NCI-H2171 (cell line): ENCODE measurements at places on chromosomes 6 and 20.

DNA sequence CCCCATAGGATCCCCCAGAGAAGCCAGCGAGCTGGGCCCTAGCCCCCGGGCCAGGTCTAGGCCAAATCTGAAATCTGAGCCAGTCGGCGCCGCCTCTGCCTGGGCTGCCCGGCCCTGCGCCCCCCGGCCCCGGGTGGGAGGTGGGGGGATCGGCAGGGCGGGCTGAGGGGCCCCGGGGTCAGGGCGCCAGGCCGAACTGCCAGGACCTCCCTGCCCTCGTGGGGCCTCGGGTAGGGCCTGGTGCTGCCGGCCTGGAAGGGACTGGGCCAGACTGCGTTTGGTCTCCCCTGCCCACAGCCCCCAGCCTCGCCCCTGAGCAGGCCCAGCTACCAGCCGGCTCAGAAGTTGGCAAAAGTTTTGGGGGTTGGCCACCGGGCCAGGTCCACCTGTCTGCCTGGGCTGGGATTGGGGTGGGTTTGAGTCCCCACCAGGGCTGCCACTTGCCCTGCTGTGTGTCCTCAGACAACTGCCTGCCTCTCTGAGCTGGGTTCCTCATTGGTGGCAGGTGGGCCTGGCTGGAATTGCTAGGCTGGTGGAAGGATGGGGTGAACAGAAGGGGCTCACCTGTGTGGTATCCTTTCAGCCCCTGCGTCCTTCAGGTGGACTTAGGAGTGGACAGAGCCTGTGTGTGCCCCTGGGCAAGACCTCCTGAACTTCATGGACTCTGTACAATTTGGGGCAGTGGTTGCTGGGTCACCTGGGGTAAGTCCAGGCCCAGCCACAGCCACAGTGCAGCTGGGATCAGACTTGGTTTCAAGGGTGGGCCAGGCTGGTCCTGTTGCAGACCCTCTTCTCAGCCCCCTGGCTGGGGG lies 801 bp downstream of the SRC start:
- DNase-seq: no peak

DNA sequence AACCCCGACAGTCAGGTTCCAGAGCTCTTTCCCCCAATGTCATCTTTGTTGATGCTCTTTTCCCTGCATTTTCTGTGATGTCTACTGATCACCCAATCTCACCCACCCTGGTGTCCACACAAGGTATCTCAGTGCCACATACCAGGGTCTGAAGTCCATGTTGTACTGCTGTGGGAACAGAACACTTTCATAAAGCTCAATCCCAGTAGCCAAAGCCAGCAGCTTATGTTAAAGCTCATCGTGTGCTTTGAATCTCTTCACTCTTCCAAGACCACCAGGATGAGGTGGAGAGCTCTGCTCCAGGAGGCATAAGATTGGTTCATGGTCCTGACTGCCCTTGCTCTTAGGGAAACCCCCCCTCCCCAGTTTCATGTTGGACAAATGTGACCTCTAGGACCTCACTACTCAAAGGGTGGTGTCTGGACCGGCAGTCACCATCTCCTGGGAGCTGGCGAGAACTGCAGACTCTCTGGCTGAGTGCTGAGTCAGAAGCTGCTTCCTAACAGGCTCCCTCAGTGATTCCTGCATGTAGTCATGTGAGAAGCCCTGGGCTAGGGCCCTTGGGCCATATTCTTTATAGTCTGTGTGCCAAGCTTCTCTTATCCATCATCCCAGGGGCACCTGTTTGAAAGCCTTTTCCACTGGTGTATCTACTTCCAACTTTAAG lies 13.4 kb upstream of the CPNE5 start:
- DNase-seq: no peak

DNA sequence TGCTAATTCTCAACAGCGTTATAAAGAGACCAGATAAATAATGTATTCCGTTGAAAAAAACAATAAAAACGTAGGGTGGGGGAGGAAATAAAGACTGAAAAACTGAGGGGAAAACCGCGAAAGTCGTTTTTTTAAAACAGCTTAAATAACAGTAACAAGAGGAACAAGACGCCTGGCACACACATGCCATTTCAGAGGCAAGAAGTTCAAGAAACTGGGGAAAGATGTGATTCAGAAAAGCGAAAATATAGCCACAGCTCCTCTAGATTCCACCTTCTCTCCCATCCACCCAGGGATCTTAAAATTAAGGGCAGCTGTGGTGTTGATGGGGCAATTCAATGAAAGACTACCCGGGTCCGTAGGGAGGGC lies 1.3 kb downstream of the EPB41L2 start:
- no peak for DNase-seq

- DNase-seq: peak; percentile 83
These were observed 64.9 kb upstream of the BHLHE23 start for GRCh38 chr20:63071541-63072181.

GRCh38 chr6:141552031-141552430 lies 580.7 kb upstream of the GJE1 start:
- DNase-seq: no peak

DNA sequence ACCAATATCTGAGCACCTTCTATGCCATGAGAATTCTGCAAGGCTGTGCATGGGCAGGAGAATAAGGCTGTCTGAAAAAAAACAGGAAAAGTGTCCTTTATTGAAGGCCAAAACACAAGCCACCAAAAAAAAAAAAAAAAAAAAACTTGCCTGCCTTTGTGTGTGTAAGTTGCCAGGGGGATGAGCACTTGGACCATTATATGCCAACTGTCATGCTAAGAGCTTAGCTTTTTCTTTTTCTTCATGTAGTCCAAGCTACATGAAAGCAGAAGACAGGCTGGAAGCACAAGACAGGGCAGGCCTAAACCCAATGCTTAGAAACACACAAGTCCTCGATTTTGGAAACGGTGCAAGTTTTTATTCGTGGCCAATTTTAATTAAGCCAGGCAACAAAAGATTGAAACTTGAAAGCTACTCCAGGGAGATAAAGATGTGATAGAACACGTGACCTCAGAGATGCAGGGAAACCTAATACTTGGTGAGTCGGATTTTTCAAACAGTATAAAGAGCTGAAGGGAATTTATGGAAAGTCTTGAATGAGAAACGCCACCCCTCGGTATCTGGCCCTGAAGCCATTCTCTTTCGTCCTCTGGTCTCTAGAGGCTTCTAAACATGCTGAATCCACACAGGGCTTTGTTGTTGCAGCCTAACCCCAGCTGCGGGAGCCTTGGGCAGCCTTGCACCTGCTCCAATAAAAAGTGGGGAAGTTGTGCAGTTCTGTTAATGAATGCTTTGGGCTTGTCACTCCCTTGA lies 8.6 kb downstream of the BMP7 start:
- DNase-seq: no peak

DNA sequence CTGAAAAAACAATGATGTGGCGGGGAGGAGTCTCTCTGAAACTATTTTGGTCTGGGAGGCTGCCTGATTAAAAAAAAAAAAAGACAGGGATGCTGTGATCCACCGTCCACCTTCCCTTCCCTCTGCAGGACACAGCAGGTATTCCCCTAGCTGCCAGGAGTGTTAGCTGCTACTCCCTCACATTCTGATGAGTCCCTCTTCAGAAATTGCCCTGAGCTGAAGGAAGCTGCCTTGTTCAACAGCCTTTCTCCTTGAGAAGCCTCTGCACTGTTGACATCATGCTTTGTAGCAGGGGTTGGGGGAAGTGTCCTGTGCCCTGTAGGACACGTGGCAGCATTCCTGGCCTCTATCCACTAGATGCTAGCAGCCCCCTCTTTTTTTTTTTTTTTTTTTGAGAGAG lies 71.7 kb upstream of the ZMYND8 start:
- DNase-seq: no peak

- no peak for DNase-seq
These were observed 55.1 kb downstream of the MYLK4 start for GRCh38 chr6:2695454-2696095.
